Sigmoid colon (tissue), 7 donors: ENCODE measurements at places on chromosomes 2 and 18. TPM values are rescaled to one million over a fixed set of nuclear protein-coding genes. Genes with fewer than 3 reads are reported as not detected.

ZBTB7C gene
- total RNA-seq = 0.71 TPM

CPLX4 gene
- total RNA-seq = not detected

- H3K36me3 ChIP-seq = no peaks in the 10 kb centered on the region
- peak overlapping the region; percentile 41 for H3K27ac ChIP-seq
- no peaks in the 10 kb centered on the region for H3K4me1 ChIP-seq
Observed at GRCh38 chr2:224038830-224039079, 331 bp downstream of the SERPINE2 start.

DNA sequence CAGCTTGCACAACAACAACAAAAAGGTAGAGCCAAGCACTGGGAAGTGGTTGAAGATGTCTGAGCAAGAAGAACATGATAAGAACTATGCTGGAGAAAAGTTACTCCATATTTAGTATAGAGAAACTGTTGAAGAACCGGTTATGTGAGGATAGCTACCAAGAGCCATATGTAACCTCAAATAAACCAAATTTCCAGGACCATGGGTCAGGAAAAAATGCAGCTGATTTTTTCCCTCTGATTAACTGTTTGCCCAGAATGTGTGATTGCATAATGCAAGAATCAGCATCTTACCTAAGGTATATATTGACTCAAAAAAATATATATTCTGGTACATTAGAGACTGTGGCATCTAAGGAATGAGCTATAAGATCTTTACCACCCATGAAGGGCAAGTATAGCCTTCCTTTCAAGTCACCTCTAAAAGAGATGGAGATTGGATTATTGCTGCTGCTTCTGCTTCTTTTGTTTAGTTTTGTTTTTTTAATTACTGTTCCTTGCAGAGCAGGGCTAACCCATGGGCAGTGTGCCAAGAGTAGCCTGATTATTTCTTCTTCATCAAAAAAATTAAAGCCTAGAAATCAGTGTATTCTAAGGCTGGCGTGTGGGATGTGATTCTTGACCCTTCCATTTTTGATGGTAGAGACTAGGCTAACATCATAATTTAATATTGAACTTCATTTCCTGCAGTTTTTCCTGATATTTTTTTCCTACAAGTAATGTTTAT, 76.9 kb upstream of the MAP3K20 start:
- peaks cover 17% of the 10 kb centered on the region for H3K4me1 ChIP-seq
- no peaks in the 10 kb centered on the region for H3K36me3 ChIP-seq
- H3K27me3 ChIP-seq = no peaks in the 10 kb centered on the region
- H3K27ac ChIP-seq = no peak overlapping the region

GRCh38 chr2:231546014-231546715, 15.9 kb upstream of the NMUR1 start:
- H3K4me1 ChIP-seq = no peaks in the 10 kb centered on the region
- H3K4me3 ChIP-seq = no peak overlapping the region
- no peaks in the 10 kb centered on the region for H3K36me3 ChIP-seq
- no peak for DNase-seq
- no peak overlapping the region for H3K27ac ChIP-seq

DNA sequence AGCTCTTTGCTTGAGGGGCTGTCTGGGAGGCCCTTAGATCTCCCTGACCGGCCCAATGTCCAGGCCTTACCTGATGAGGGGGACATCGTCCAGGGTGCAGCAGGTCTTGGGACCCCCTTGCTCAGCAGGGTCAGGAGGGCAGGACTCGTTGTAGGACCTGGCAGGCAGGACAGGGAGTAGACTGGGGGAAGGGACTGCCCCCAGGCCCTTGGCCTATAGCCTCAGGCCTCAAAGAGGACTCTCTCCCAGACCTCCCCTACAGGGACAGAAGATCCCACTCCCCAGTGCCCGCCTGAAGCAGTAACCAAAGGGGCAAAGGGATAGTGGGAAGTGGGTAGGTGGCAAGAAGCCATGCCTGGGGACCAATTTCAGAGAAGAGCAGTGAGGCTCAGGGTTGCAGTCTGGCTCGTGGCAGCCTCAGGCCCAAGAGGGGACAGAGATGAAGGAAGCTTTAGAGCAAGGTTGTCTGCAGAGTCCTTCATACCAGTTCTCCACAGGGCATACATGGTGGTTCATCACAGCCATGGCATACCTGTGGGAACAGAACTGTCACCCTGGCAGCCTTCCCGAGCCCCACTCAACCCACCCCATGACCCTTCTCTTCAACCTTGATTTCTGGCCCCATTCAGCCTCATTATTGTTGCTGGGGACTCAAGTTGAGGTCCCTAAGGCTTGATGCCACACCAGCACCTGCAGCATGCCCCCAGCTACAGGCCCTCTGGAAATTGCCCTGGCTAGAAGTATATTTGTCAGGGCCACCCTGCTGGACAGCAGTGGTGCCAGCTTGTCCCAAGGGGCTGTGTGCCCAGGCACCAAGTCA, 1.3 kb downstream of the TMEM150A start:
- H3K27me3 ChIP-seq = no peaks in the 10 kb centered on the region
- no peak for DNase-seq
- peaks cover 7% of the 10 kb centered on the region for H3K36me3 ChIP-seq

- H3K4me3 ChIP-seq = no peak overlapping the region
- no peak for DNase-seq
Observed at GRCh38 chr18:36504928-36505327, 207.4 kb downstream of the FHOD3 start.

- no peak for DNase-seq
- no peaks in the 10 kb centered on the region for H3K36me3 ChIP-seq
- H3K27me3 ChIP-seq = no peaks in the 10 kb centered on the region
- H3K4me1 ChIP-seq = no peaks in the 10 kb centered on the region
Observed at GRCh38 chr2:97734061-97735051, 21.0 kb downstream of the ZAP70 start.

GRCh38 chr2:191748528-191749180, 70.7 kb downstream of the NABP1 start:
- no peaks in the 10 kb centered on the region for H3K36me3 ChIP-seq
- H3K4me1 ChIP-seq = peaks cover 14% of the 10 kb centered on the region
- H3K27ac ChIP-seq = no peak overlapping the region
- no peak for DNase-seq

- H3K36me3 ChIP-seq = no peaks in the 10 kb centered on the region
- H3K27ac ChIP-seq = no peak overlapping the region
- DNase-seq = no peak
- H3K4me3 ChIP-seq = no peak overlapping the region
Observed at GRCh38 chr18:60021556-60021955, 121.8 kb downstream of the PMAIP1 start.
